ENCODE measurements at places on chromosomes 7 and 10.

- DNase-seq: no peak
Observed at GRCh38 chr10:102475451-102476040, 24.2 kb upstream of the C10orf95 start.

DNA sequence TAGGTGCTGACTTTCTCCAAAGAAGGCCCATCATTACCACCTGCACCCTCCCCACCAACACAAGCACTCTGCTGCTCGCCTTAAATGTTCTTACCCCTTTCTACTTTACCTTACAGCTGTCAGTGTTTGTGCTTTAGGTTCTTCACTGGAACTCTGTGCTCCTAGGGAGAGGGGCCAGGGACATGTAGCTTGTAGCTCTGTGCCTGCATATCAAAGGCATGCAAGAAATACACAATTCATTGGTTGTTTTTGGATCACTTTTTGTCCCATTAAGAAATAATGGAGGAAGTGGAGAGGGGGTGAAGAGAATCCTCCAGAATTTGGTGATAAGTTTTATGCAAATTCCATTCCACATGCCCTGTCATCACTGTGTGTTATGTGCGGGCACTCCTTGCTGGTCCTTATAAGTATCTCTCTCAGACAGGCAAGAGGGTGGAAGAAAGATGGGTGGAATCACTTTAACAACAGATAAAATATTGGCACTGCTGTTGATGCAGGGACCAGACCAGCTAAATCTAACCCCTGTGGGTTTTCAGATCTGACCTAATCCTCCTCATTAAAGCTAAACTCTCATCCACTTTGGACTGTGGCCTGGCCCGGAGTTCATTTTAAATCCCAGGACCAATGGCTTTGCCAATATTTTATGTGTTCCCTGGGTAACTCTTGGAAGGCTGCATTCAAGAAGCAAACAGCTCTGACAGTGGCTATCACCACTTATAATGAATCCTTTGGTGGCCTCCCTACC is 375.8 kb upstream of the NFE2L3 start:
- no peak for DNase-seq

- no peak for DNase-seq
Observed at GRCh38 chr10:21969326-21970287, 33.9 kb downstream of the DNAJC1 start.

DNA sequence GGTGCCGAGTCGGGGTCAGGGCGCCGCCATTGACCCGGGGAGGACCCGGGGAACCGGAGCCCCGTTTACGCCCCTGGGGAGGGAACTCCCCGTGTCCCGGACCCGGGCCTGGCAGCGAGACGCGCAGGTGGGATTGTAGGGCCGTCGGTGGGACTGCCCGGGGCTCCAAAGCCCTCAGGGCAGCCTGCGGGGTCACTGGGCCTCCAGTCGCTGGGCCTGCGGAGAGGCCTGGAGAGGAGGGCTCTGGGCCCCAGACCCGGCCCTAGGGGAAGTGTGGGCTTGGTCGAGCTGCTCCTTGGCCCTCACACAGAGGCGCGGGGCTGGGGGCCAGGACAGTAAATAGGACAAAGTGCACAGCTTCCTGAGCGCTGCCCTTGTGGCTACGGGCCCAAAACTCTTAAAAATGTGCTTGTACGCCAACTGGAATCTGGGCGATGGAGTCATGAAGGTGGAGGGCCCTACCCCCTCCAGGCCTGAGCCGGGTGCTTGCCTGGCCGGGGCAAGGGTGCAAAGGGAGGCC is 657 bp downstream of the ECHDC3 start:
- no peak for DNase-seq

DNA sequence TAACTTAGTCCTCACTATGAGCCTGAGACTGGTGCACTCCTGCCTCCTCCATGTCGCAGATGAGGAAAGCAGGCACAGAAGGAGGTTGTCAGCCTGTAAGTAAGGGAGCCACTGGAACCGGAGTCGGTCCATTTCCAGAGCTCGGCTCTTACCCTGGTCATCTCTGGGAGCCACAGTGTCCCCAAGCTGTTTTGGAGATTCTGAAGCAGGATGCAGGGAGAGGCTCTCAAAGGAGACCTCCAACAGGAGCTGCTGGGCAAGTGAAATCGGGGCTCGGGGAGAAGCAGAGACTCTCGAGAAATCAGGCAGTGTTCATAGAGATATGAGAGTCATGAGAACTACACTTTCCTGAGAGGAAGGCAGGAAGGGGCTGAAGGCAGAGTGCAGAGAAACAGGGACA is 39.0 kb downstream of the VSTM4 start:
- DNase-seq: no peak

DNA sequence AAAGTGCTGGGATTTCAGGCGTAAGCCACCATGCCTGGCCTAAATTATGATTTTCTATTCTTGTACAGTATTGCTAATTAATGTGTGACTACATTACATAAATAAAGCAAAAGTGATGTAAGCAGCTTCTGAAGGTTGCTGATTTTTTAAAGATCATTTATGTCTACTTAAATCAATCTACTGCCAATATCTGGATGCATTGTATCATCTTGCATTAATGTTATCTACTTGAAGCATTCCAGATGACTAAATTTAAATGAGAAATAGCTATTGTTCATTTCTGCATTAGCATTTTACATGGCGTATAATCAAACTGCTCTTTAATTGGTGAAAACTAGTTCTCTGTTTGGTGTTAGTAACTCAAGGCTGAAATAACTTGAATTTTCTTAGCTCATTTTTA is 37.1 kb upstream of the HIBADH start:
- DNase-seq: no peak

- DNase-seq: no peak
Observed at GRCh38 chr7:150721970-150722373, 5.6 kb downstream of the GIMAP1 start.

DNA sequence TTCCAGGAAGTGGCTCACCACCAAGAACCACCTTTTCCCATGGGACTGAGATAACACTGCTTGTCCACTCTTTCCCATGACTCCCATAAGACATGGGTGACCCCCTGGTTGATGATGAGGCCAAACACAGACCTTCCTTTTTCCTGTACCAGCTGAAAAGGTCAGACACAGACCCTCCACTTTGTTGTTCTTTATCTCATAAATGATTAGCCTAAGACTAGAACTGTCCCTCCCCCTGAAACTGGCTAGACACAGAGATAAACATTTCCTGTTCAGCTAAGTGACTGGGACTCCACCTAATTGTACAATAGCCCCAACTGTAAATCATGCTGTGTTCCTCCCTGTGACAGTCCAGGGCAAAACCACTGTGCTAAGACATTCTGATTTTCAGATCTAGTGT is 8.2 kb upstream of the NRG3 start:
- DNase-seq: no peak

DNA sequence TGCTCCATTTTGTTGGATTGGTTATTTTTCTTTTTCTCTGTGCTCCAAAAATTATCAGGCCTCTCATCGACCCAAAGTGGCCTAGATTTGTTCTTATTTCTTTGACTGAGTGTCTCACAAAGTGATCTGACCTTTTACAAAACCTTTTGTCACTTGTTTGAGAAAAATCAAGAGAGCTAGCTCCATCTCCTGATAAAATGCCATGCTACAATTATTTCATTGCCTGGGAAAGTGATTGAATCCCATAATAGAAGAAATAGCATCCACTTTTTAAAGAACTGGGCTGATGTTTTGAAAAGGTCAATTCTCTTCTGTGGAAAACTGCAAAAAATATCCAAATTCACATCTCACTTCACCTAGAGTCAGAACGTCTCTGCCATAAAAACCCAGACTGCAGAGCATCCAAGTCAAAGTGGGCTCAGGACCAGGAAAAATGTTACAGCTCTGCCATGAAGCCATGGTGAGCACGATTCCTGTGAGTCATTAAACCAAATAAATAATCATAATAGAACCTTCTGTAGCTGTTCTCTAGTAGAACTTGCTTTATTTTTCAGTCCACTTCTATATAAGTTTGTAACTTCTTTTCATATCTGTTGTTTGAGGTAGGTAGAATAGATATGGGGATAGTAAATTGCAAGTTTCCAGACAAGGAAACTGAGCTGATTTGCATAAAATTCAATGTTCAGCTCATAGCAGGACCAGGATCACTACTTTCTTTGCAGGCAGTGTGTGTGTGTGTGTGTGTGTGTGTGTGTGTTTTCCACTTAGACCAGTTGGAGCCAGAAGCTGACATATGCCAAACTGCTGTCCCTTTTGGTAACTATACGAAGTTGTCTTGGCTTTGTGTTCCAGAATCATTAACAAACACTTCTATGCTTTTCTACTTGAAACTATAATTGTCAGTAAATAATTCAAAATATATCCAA is 632.5 kb upstream of the ANKRD30A start:
- DNase-seq: no peak
